ENCODE measurements at places on chromosomes 1 and 21. TPM values are rescaled to one million over a fixed set of nuclear protein-coding genes. Genes with fewer than 3 reads are reported as not detected.

CFAP45 gene
- 2.2 TPM for total RNA-seq

AVPR1B gene
- not detected for total RNA-seq

PGLYRP3 gene
- not detected for total RNA-seq

SLC35D1 gene
- total RNA-seq: 11.0 TPM

KRTAP7-1 gene
- not detected for total RNA-seq

SPRR2B gene
- total RNA-seq: not detected

ASCL5 gene
- not detected for total RNA-seq

GBP2 gene
- 403 TPM for total RNA-seq

DNM3 gene
- total RNA-seq: 1.2 TPM

PKP1 gene
- total RNA-seq: not detected

PROK1 gene
- not detected for total RNA-seq

PTCH2 gene
- 0.62 TPM for total RNA-seq

TTC13 gene
- total RNA-seq: 18.3 TPM

FCRL5 gene
- total RNA-seq: not detected

DCDC2B gene
- not detected for total RNA-seq

TFAP2E gene
- total RNA-seq: 0.17 TPM

OPRD1 gene
- not detected for total RNA-seq

TSPAN2 gene
- total RNA-seq: 2.7 TPM

SAMD13 gene
- total RNA-seq: 0.48 TPM
